ENCODE measurements at places on chromosomes 2 and 18.

- DNase-seq, result peak; percentile 4
Measured at GRCh38 chr2:234363011-234363487, 133.8 kb downstream of the ARL4C start.

GRCh38 chr2:144990661-144991060 is 470.7 kb upstream of the ZEB2 start:
- DNase-seq, result no peak

GRCh38 chr2:164126960-164127660 is 391.3 kb upstream of the FIGN start:
- DNase-seq, result no peak

DNA sequence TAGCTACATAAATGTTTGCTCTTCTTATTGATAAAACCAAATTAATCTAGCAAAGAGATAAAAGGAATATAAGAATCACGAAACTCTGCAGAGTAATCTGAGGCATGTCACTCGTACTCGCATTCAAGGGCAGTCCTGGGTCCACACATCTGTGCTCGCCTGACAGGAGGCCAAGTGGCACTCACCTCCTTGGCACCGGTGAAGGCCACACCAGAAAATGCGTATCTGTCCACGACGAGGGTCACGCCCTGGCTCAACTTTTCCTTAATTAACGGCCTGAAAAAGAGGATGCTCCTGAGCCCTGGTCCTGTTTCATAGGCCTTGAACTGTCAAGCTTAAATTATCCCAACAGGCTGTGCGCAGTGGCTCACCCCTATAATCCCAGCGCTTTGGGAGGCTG is 6.6 kb downstream of the DTYMK start:
- DNase-seq, result no peak

GRCh38 chr2:200845194-200845593 is 19.3 kb downstream of the CLK1 start:
- no peak for DNase-seq

GRCh38 chr18:77116201-77117080 is 16.1 kb downstream of the MBP start:
- DNase-seq, result no peak

DNA sequence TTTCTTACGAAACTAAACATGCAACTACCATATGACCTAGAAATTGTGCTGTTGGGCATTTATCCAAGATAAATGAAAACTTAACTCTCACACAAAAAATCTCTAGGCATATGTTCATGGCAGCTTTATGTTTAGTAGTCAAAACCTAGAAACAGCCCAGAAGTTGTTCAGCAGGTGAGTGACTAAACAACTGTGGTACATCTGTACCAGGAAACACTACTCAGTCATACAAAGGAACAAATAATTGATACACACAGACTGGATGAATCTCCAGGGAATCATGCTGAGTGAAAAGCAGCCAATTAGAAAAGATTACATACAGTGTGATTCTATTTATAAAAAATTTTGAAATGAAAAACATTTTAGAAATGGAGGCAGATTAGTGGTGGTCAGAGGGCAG is 29.3 kb downstream of the DYNC2LI1 start:
- no peak for DNase-seq

DNA sequence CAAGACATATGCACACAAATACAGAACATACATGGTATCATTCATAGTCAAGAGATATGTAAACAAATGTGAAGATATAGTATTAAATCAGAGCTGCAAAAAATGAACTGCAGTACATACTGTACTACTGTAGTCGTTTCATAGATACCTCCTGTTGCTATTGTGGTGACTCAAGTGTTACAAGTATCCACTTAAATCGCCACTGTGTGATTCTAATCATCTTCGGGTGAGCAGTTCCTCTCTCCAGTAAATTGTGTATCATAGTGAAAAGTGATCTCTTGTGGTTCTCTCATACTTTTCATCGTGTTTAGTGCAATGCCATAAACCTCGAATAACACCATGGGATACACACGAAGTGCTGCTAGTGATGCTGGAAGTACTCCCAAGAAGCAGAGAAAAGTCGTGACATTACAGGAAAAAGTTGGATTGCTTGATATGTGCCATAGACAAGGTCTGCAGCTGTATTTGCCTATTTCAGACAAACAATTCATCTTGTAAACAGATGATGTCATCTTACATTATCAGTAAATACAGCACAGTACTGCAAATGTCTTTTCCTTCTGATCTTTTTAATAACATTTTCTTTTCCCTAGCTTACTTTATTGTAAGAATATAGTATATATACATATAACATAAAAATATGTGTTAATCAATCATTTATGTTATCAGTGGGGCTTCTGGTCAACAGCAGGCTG is 222.2 kb downstream of the BCL11A start:
- DNase-seq, result no peak

- no peak for DNase-seq
Measured at GRCh38 chr2:36355890-36356297, 316 bp downstream of the CRIM1 start.

GRCh38 chr2:37779139-37779538 is 107.7 kb upstream of the CDC42EP3 start:
- DNase-seq, result no peak

DNA sequence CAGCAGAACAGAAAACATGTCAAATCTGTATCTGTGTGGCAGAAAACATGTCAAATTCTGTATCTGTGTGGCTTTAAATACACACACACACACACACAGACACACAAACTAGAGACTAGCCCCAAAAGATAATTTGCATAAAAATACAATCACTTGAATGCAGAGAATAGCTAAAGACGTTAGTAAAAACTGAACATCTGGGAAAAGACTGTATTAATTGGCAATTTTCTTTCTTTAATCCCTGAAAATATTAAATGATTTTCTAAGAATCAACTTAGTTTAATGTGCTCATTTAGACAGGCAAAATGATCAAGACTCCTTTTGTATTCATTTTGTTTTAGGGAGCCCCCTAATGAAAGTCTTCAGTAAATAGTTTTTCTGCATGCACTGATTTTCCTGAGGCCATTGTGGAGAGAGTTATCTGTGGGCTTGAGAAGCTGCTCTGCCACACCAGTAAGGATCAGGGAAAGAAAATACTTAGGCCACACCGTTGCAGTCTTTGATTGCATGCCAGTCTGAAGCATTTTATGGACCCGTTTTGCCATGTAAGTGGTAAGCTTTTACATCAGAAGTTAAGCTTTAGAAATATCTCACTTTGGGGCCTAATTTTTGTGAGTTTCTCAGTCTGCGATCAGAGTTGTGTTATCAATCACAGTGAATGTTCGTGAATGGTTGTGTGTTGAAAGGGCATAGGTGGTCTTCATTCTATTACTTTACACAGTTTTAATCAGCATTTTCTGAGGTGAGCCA is 2.2 kb downstream of the SPATS2L start:
- no peak for DNase-seq

DNA sequence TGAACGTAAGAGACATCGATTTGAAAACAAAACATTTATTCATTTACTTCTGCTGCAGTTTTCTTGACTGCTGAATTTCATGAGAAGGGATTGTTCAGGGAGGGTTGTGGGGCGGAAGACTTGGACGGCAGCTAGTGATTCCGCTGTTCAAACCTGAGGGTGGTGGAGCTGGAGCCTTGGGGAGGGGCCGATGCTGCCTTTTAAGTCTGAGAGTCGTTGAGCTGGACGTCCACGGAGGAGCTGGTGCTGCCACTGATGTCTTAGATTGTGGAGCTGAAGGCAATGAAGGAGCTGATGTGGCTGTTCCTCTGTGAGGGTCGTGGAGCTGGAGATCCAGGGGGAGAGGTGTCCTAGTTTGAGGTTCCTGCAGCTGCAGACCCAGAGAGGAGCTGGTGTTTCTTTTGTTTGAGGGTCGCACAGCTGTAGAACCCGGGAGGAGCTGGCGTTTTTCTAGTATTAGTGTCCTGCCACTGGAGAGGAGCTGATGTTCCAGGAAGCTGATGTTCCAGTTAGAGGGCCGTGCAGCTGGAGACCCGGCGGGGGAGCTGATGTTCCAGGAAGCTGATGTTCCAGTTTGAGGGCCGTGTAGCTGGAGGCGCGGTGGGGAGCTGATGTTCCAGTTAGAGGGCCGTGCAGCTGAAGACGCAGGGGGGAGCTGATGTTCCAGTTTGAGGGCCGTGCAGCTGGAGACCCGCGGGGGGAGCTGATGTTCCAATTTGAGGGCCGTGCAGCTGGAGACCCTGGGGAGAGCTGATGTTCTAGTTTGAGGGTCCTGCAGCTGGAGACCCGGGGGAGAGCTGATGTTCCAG is 150.9 kb downstream of the RTP5 start:
- DNase-seq, result peak; percentile 9

DNA sequence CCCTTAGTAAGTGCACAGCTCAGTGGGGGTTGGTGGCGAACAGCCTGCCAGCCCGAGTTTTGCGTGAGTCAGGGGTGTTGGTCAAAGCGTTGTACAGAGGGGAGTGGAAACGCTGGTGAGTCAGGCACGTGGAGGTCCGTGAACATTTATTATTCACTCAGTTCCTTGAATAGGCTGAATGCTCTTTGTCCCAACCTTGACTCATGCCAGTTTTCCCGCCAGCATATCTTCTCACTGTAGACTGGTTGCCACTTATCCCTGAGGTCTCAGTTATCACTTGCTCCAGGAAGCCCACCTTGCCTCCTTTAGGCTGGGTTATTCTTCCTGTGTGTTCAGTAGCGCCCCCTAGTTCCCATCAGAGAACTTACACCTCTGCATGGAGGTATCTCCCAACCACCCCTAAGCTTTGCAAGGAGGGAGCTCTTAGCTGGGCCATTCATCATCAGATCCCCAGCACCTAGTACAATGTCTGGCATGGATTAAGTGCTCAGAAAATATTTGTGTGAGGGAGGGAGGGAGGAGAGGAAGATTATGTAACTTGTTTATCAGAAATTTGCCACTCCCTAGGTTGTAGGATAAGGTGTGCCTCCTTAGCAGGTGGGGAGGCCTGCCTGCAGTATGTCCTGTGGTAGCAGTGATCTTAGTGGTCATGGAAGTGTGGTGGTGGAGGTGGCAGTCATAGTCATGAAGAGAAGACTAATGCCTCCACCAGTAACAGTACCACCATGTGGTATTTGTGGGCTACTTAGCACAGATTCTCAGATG is 72.1 kb downstream of the CABLES1 start:
- DNase-seq, result no peak

DNA sequence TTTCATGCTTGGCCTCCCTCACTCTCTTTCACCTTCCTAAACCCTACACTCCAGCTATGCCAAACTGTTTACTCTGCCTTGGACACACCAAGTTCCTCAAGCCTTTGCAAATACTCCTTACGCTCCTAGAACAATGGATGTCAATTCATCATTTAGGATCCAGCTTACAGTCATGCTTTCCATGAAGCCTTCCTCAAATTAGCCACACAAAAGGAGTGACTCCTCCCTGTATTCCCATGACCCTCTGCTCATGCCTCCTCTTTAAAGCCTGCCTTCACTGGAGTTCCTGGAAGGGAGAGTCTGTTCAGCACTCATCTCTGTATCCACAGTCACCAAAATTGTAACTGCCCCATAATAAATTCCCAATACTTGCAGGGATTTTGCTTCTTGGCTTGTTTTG is 721 bp upstream of the EHD3 start:
- no peak for DNase-seq

DNA sequence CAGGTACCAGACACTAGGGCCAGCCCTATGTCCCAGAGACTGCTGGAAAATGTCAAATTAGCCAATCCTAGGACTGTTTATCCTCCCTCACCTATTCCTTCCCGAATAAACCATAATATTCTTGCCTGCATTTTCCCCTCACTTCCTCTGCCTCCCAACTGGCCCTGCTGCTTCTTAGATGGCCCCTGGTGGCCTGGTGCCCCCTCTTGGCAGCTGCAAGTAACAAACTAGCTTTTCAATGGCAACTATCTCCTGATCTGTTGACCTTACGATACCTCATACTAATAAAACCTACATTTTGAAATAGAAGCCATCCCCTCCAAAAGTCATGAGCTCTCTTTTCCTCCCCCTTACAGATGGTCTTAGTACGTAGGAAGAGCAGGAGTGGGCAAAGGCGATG is 132.0 kb downstream of the ALPK2 start:
- DNase-seq, result no peak

GRCh38 chr18:34965108-34965507 is 76.1 kb upstream of the MAPRE2 start:
- no peak for DNase-seq

DNA sequence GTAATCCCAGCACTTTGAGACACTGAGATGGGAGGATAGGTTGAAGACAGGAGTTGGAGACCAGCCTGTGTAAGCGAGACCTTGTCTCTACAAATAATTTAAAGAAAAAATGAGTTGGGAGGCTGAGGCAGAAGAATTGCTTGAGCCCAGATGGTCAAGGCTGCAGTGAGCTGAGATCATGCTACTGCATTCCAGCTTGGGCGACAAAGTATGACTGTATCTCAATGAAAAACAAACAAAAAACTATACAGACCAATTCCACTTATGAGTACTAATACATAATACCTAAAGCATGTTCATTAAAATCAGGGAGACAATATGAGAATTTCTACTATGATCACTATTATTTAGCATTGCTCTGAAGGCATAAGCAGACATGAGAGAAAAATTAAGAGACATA is 12.6 kb downstream of the RNF149 start:
- no peak for DNase-seq

DNA sequence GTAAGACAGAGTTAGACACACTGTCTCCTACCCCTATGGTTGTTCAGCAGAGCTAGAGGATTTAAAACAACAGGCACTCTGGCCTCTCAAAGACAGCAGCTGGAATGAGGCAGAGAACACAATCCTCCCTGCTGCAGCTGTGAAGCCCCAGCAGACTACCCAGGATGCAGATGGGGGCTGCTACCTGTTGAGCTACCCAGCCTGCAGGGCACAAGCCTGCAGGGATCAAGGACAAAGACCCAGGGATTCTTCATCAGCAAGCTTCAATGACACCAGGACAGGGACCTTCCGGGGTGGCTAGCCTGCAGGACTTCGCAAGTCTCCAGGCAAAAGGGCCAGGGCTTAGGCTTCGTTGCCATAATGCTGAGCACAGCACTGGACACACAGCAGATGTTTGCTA is 27.2 kb downstream of the GALNT14 start:
- DNase-seq, result no peak

All from DND-41 (cell line).